NCI-H82 (cell line): ENCODE measurements at places on chromosomes 4 and X.

GRCh38 chr4:86543560-86544309 lies 50.4 kb upstream of the PTPN13 start:
- DNase-seq, result peak; percentile 63

DNA sequence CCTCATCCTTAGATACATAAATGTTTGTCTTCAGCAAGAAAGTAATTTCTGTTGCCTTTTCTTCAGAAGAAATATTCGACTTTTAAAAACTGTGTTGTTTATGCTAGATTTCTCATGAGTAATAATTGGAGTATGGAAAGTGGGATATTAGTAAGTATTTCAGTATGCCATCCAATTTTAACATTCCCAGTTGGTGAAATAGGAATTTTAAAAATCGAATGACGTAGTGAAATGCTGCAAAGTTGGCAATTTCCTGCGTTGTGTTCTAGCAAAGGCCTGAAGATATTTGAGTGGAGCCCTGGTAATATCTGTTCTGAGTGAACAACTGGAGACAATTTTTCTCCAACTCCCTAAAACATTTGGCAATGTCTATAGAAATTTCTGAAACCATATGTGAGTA lies 190.1 kb downstream of the ZNF330 start:
- DNase-seq, result no peak

GRCh38 chrX:19625612-19626011 lies 110.3 kb upstream of the MAP3K15 start:
- no peak for DNase-seq

GRCh38 chr4:673349-674091 lies 556 bp downstream of the ATP5ME start:
- DNase-seq, result no peak

DNA sequence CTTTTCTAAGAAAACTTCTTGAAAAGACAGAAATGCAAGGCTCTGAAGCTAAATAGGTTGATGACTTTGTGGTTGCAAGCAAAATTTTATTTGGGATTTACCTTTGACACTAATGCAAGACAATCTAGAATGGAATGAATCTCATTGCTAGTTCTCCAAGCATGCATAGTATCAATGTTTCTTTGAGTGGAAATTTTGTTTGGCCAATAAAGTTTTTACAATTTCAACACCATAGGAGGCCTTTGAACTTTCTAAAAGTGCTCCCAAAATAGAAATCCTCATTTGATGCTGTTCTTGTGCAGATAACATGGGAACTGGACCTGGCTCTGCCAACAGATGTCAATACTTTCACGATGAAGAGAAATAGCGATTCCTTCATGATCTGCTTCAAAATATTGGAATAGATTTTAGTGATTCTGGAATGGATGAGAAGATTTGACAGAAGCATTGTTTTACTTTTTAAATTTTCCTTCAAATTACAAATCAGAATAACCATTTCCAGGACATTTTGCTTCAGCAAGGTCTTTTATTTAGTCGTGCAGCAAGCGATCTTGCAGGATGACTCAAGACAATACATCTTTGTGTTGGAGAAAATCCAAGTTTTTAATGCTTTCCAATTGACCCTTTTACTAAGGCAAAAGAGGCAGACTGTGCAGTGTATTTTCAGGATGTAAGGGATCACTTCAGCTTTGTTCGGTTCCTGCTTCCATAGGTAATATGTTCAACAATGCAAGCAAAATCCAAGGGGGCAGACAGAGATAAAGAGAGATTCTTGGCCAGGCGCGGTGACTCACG lies 51.7 kb upstream of the OTUD4 start:
- DNase-seq, result no peak

- peak; percentile 14 for DNase-seq
Measured at GRCh38 chr4:6200922-6201362, 593 bp upstream of the JAKMIP1 start.

GRCh38 chr4:100708776-100709175 lies 191.0 kb upstream of the EMCN start:
- no peak for DNase-seq

- DNase-seq, result peak; percentile 90
Measured at GRCh38 chr4:158722917-158723793, at the start of gene PPID. Gene PPID (minus strand): TSS chr4:158723396. CDS start chr4:158723288, 108 bp downstream.

- no peak for DNase-seq
Measured at GRCh38 chrX:6777238-6778002, 242.5 kb upstream of the VCX3A start.

DNA sequence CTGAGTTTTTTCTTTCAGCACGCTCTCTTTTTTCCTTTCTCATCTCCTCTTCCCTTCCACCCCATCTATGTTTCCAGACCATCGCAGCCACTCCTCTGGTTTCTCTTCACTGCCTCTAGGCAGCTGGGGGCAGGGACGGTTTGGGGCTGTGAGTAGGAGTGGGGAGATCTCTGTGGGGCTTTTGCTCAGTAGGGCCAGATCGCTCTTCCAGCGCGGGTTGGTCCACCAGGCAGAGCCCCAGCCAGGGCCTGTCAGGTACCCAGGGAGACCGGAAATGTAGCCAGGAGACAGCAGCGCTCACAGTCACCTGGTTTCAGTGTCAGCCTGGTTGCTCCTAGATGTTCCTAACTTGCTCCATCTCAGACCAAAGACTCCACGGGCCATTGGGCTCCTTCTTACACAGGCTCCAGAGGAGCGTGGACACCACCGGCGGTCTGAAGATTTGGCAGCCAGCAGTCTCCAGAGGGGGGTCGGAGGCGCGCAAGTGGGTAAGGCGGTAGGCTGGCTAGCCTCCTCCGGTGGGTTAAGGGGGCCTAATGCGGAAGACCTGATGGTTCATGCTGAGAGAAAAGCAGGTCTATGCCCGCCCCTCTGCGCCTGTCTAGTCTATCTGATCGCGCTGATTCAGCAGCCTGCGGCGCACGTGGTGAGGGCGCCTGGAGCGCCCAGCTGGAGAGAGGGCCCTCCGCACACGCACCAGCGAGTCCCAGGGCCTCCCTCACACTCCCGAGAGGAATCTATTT lies 1.8 kb downstream of the FGF5 start:
- no peak for DNase-seq

- peak; percentile 9 for DNase-seq
Measured at GRCh38 chr4:170198747-170199146, 109.0 kb upstream of the AADAT start.

- no peak for DNase-seq
Measured at GRCh38 chrX:136204571-136204970, 46.6 kb downstream of the MAP7D3 start.

GRCh38 chr4:10369517-10369916 lies 87.7 kb downstream of the ZNF518B start:
- no peak for DNase-seq

GRCh38 chrX:117376460-117376859 lies 740.1 kb downstream of the KLHL13 start:
- DNase-seq, result no peak

DNA sequence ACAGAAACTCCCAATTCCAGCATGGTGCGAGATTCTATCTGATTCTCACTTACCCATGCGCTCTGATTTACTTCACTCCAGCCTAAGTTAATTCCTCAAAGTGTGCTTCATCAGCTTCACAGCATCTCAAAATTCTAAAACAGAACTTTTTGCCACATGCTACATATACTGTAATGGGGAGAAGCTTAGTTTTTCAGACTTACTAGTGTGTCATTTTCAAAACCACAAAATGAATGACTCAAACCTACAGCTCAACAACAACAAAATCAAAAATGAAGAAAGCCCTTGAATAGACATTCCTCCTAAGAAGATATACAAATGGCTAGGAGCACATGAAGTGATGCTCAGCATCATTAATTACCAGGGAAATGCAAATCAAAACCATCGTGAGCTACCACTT lies 14.9 kb downstream of the IRF2 start:
- no peak for DNase-seq

- DNase-seq, result peak; percentile 80
Measured at GRCh38 chrX:86171366-86171765, 23.1 kb downstream of the DACH2 start.

- DNase-seq, result peak; percentile 78
Measured at GRCh38 chrX:41275661-41276609, 58.0 kb upstream of the DDX3X start.

- no peak for DNase-seq
Measured at GRCh38 chr4:84681486-84682274, 98.8 kb downstream of the CDS1 start.

DNA sequence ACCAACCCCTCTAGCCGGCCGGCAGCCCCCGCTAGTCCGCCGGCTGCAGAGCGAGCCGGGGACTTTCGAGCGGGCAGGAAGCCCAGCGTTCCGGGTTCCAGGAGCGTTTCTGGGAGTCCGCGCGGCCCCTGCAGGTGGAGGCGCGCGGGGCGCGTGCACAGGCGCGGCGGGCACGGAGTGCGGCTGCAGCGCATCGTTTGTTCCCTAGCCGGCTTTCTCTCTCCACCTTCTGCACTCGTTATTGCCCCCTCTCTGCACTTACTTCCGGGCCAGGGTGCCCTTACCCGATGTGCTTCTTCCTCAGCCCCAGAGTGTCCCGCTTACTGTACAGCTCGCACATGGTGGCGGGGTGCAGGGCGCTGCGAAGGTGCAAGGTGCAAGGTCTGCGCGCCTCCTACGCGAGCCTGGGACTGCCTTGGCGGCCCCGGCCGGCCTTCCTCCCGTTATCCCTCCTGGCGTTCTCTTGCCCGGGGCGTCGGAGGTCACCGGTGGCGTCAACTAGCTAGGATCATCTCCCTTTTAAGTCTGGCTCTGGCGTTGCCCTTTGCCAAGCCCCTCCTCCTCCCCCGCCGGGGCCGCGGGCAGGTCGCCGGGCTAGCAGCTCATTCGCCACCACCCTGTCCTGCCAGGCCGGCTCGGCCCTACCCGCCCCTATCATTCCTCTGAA lies at the start of gene ETNPPL:
Gene ETNPPL, minus strand, starts transcription at position 495 of the 667 bp plus-strand sequence. Its CDS starts 155 bp downstream, at position 340.
- peak; percentile 29 for DNase-seq

GRCh38 chr4:2901186-2901585 lies 57.5 kb downstream of the ADD1 start:
- DNase-seq, result no peak

- no peak for DNase-seq
Measured at GRCh38 chr4:143362349-143363046, 25.8 kb downstream of the GAB1 start.

- DNase-seq, result no peak
Measured at GRCh38 chr4:24624381-24624780, 40.0 kb upstream of the DHX15 start.

GRCh38 chr4:101512416-101512815 lies 165.1 kb upstream of the PPP3CA start:
- DNase-seq, result no peak

DNA sequence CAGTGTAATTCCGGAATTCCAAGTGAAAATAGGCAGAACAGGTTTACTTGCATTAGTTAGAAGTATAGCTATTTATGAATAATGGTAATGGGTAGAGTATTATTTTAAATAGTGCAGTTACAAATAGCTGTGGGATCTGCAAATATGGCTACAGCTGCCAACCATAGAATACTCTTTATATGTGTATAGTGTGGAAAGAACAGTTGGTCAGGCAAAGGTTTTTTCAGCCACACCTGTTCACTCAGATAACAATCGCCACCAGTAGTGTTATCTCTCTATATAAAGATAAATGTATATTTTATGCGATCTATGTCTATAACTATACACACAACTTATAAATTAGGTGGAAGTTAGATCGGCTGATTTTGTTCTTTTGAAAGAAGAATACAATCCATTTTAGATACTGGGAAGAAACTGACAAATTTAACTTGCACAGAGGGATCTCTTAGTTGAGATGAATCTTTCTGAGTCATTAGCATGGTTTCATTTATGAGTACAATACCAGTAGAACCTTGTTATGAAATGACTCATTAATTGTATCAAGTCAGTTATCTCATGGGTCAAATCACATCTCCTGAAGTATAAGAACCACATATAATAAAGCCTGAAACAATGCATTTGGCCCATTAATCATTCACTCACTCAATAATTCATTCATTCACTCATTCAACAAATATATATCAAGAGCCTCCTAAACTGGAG lies 100.9 kb upstream of the NR3C2 start:
- DNase-seq, result no peak

DNA sequence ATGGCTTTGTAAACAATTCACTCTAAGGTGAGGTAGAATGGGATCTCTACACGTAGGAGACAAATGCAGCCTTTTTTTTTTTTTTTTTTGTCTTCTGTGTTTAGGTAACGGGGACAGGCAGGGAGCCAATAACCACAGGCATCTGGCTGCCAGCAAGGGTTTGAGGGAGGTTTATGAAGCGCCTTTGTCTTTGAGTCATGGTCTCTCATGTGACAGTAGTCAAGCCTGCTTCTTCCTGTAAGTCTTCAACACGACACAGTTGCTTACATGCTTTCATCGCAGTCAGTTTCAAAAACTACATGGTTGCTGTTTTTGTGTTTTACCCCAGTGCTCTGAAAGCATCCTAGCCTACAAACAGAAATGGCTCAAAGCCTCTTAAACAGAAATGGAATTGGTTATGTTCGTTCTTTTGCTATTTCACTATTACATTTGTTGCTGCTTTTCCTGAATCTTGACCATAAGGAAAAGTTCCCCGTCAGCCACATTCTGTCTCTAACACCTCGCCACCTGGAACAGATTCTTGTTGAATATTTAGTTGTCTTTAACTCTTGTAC lies 127.8 kb upstream of the METTL14 start:
- DNase-seq, result no peak

GRCh38 chrX:50813843-50814661 lies at the start of gene SHROOM4:
Gene SHROOM4 (minus strand): TSS chrX:50814194. CDS start chrX:50814018, 176 bp downstream.
- no peak for DNase-seq

- DNase-seq, result no peak
Measured at GRCh38 chr4:86398187-86398586, 38.3 kb upstream of the MAPK10 start.

GRCh38 chr4:17945303-17945702 lies 76.3 kb downstream of the LCORL start:
- DNase-seq, result no peak

DNA sequence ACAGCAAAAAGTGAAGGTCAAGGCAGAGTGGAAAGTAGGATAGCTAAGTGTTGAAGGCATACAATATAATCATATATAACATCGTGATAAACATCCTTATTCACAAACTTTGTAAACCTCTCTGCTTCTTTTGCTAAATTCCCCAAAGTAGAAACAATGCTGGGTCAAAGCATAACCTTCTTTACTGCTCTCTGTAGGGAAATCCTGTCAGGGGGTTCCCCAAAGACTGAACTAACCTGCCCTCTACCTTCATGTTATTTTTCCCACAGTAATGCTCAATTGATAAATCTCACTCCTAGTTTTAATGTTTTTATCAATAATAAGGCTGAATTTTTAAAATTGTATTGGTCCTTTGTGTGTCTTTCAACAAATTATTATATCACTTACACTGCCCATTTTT lies 55.7 kb downstream of the DCHS2 start:
- DNase-seq, result no peak

DNA sequence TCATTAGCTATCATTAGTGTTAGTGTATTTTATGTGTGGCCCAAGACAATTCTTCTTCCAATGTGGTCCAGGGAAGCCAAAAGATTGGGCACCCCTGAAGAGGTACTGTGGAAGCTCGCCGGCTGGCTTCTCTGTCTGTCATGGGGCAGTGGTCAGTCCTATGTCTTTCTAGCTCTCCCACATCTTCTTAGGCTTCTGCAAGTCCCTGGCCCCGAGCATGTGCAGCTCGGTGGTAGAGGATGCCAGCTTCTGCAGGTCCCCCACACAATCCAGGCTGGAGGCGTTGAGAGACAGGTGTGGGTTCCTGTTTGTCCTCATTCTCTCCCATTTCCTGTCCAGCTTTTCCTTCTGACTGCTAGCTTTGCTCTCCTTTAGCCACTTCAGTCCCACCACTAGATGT lies 134.1 kb upstream of the NALF2 start:
- DNase-seq, result no peak

GRCh38 chrX:18888281-18888680 lies 95.6 kb downstream of the PHKA2 start:
- DNase-seq, result no peak

GRCh38 chr4:186121057-186121456 lies 16.6 kb downstream of the FAM149A start:
- no peak for DNase-seq
